ENCODE measurements at places on chromosomes 7 and 10.

DNA sequence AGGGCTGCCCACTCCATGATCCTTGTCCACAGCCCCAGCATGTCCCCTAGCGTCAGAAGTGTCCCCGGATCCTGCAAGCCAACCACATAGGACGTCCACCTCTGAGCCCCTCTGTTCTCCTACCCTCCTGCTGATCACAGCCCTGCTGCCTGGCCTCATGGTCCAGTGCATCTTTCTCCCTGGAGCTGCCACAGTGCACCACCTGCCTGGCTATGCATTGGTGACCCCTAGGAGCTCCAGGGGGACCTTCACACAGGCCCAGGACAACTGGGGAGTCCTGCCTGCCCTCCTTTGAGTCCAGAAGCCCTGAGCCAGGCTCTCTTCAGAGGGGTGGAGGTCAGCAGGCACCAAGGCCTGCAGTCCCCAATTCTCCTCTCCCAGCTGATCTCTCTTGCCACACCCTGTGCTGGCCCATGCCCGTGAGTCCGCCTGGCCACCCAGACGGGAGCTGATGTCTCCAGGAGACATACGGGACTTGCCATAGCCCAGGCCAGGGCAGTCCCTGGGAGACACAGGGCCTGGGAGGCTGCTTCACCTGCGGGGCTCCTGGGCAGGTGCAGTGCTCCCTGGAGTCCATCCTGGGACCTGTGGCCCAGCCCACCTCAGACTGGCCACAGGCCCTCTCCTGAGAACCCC, 77.4 kb upstream of the RET start:
- DNase-seq, result no peak

GRCh38 chr7:151964951-151965350, 8.7 kb downstream of the GALNTL5 start:
- no peak for DNase-seq

DNA sequence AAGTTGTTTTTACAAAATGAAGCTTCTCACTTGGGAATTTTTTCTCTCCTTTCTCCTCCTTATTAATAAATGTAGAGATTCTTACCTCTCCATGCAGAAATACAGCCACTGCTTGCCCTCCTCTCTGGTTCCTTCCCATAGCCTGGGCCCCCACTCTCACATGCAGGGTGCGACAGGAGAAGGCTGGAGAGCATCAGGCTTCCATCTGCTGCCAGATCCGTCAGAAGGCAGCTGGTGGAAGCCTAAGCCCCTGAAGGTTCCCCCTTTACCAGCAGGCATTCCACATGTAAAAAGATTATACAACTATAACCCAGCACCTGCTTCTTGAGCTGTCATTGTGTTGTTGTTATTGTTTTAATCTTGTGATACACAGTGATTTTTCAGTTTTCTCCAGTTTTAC, 314.2 kb downstream of the LHFPL3 start:
- DNase-seq, result no peak

GRCh38 chr10:43868952-43869351, 220.3 kb upstream of the ZNF32 start:
- no peak for DNase-seq

DNA sequence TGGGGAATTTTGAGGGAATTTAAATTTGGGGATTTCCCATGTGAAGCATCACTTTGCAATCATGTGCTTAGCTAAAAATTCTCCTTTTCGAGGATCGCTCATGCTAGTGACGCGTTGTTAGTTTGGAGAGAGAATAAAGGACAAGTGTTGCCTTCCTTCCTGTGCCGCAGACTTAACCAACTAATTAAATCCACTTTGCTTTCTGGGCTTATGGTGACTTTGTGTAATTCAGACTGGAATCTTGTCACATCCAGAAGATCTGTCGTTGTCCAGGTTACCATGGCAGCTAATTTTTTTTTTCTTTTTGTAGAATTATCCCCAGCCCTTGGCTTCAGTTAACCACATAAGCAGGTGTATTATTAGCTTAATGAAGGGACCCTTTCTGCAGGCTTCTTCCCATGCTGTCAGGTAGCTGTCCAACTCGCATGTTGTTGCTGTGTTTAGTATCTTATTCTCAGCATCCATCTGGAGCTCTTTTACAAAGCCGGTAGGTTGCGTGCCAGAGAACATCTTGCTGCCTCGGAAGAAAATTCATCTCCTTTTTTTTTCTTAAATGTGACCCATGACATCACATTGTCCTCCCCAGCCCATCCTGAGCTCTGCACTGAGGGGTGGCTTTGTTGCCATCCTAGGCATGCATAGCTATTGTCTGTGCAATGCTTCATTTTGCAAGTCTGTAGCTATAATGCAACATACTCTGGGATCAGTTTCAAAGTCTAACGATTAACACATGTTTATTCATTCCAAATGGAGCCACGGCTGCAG, 47.2 kb upstream of the NRP1 start:
- DNase-seq, result no peak

- DNase-seq, result no peak
These were observed 2.1 kb upstream of the LIPM start for GRCh38 chr10:88800152-88801125.

DNA sequence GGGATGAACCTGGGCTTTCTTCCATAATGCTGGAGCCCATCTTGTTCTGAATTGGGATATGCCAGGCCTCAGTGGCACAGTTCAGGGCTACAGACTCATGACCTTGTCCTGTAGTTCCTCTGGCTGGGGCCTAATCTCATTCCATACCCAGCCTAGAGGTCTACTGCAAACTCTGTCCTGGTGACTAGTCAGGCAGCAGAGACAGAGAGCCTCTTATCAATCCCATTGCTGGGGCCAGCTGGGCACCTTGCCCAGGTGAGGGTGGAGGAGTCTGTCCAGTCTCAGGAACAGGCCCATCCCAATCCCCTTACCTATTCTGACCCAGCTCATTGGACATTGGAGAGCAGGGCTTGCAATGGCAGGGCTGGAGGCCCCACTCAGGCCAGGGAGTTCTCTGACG, 28.0 kb upstream of the COMTD1 start:
- DNase-seq, result peak; percentile 44

- no peak for DNase-seq
These were observed 308.2 kb downstream of the IPMK start for GRCh38 chr10:57959318-57960006.

DNA sequence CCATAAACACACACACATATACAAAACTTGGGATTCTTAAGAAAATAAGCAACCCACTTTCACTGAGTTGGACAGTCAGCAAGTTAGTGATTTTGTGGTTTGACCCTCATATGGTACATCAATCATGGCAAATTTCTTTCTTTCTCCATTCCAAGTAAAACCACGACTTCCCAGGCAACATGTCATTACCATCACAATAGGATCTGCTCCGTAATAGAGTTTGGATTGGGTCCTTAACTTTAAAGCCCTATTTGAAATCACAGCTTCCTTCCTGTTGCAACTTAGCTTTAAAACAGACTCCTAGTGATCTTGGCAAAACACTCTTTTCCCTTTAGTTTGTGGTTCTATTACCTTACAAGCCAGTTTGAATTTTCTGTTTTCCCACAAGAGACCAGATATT, 483.6 kb downstream of the INHBA start:
- no peak for DNase-seq

- DNase-seq, result peak; percentile 79
These were observed 1.6 kb downstream of the HOXA3 start for GRCh38 chr7:27150568-27151340.

- DNase-seq, result no peak
These were observed 92.6 kb downstream of the UNCX start for GRCh38 chr7:1325246-1325645.

DNA sequence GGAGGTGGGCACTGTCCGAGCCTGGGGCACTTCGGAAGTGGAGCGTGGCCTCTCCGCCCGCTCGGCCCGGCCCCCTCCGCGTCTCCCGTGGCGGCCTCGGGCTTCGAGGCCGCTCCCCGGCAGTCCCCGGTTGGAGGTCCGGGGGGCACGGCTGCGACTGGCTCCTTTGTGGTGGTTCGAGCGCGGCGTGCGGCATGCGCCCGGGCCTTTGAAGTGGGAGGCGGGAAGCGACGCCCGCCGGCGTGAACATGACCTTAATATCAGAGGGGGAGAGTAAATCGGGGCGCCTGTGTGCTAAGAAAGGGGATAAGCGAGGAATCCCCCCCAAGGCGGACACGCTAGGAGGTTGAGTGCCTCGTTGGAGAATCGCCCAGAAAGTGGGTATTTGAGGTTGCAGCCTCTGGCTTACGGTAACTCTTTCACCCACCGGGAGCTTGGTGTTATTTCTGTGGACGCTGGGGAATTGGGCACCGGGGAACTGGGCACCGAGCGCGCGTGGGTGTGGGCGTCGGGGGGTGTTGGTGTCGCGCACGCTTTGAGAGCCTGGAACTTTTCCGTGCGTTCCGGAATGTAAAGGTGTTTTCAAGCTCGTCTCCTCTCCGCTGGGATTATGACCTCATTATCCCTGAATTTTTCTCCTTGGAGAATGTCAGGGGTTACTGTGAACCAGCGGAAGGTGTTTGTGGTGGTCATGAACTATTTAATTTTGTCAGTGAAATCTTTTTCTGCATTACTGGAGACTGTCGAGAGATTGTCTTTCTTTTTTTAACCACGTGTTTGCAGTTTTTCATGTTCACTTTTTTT, 660 bp downstream of the SUV39H2 start:
- DNase-seq, result peak; percentile 34

DNA sequence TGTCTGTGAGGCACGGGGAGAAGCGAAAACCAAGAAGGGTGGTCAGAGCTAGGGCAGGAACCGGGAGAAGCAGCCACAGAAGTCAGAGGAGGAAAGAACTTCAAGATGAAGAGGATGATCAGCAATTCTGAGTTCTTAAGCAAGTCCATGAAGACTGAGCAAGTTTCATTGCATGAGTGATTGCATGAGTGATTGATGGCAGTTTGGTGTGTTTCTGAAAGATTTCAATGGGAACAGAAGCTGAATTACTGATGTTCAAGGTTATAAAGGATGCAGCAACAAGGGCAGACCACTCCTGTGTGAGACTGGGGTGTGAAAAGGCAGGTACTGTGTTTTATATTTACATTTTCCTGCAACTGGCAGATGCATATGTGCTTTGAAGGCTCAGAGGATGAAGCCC, 35.4 kb downstream of the CCNY start:
- DNase-seq, result no peak

GRCh38 chr10:98446661-98447221, at the start of gene HPS1:
Gene HPS1, minus strand, starts transcription at chr10:98446935. Its CDS starts 3,695 bp downstream, at chr10:98443240.
- DNase-seq, result peak; percentile 93

- DNase-seq, result no peak
These were observed 45.5 kb upstream of the RHOBTB1 start for GRCh38 chr10:60989400-60989876.

DNA sequence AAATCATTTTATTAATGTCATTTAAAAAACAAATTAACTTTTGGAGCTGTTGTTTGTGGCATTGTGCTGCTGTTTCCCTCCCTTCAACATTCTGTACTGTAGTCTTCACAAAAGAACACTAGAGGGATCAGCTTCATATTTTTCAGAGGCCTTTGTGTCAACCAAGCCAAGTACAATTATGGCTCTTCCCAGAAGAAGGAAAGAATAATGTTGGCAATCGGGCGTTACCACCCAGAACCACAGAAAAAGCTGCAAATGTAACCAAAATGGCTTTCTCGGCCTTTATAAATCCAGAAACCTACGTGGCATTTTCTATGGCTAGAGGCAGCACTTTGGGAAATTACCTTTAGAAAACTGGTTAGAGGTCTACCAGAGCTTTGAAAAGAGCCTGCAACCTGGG, 98.8 kb upstream of the COL1A2 start:
- DNase-seq, result no peak

GRCh38 chr7:125450749-125451148, 521.1 kb upstream of the POT1 start:
- no peak for DNase-seq

DNA sequence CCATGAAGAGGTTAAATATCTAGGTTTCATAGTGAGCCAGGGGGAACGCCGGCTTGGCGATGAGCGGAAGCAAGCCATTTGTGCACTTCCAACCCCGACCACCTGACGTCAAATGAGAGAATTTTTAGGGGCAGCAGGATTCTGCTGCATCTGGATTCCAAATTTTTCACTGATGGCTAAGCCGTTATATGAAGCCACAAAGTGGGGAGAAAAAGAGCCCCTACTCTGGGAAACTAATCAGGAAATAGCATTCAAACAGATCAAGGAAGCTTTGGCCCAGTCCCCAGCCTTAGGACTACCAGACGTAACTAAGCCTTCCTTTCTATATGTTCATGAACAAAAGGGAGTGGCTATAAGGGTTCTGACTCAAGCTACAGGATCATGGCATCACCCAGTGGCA, 12.9 kb upstream of the ADCK2 start:
- DNase-seq, result no peak

GRCh38 chr7:128211626-128212025, 29.5 kb upstream of the LEP start:
- no peak for DNase-seq

GRCh38 chr10:87657371-87657770, 2.3 kb upstream of the PAPSS2 start:
- no peak for DNase-seq

GRCh38 chr10:62590306-62590705, 214.2 kb upstream of the ADO start:
- no peak for DNase-seq

DNA sequence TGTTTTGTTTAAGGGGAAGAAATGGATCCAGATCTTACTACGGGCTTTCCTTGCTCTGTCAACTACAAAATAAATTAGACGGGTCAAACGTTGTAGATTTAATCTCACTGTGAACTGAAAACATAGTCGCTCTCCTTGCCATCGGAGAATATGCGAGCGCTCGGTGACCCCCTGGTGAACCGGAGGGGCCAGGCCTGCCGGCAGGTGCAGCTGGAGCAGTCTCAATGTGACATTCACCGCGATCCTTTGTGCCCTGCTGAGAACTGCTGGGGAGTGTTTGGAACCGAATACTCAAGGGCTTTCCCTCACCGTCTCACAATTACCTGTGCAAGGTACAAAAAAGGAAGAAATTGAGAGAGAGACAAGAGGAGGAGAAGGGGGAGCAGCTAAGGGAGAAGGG, 174.1 kb upstream of the GPR26 start:
- DNase-seq, result no peak

DNA sequence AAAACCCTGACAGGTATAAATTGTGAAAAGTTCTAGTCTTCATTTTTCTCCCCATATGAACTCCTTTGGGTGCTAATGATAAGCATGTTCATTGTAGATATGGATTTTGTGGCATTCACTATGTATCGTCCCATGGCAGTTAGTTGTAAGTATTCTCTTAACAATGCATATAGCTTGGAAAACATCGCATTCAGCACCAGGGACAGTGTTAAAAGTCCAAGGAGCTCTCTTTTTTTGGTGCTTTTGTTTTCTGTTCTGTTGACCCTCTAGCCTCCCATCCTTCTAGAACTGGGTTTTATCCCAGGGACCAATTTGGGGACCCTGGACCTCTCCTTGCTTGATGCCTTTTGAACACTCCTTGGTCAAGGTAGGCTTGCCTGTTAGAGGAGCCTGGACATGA, 37.7 kb downstream of the INSYN2A start:
- DNase-seq, result no peak
